ENCODE measurements at places on chromosomes 5 and 9.

DNA sequence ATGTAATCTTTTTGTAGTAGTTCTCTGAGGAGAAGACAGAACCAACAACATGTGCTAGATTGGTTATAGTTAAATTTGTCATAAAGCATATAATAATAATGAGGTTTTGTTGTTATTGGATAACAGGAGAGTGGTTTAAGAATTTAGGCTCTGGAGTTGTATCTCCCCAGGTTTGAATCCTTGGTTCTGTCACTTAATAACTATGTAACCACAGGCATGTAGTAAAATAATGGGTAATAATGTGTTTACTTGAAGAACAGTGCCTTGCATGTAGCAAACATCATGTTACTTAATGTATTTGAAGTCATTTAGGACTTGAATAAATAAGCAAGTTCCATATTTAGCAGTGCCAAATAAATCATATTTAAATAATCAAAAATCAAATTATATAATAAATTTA, 55.8 kb downstream of the NSD1 start:
- no peak for DNase-seq

DNA sequence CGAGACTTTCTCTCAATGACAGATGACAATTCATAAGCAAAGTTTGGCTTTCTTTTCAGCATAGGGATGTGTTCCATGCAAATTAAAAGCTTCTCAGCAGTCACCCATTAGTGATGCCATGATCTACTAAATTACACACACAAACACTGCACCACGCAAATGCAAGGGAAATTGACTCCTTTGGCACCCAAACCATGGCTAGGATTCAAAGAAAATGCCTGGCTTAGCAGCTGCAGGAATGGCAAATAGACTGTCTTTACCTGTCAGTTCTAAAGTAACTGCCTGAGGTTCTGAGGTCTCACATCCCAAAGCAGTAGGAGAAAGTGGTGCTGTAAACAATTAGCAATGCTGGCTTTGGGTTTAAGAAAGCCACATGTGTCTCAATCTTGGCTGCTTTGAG, 108.6 kb upstream of the ATP10B start:
- DNase-seq: no peak

GRCh38 chr9:2339416-2339815, 282.2 kb upstream of the VLDLR start:
- no peak for DNase-seq

- no peak for DNase-seq
These were observed 65.2 kb downstream of the MSX2 start for GRCh38 chr5:174789596-174789995.

Data from stimulated activated CD4-positive, alpha-beta T cell treated with anti-CD3 and anti-CD28 coated beads, Interleukin-1b, Interleukin-23, amount 100 ng/mL, for 1 hour (primary cell).